ENCODE measurements at places on chromosomes 12 and 14.

GRCh38 chr14:37697489-37698121, 102.2 kb downstream of the TTC6 start:
- peak; percentile 33 for DNase-seq

- no peak for DNase-seq
Measured at GRCh38 chr12:120366845-120367232, 2.1 kb downstream of the MSI1 start.

DNA sequence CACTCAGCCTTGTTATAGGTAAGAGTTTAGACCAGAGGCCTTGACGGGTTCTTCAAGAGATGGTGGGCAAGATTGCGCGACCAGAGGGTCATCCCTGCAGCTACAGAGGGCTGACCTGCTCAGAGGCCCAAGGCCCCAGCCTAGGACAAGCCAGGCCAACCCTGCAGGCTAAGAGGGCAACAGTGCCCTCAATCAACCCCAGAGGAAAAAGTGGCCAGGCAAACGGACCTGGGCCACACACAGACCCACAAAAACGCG, 1.3 kb downstream of the SSH1 start:
- no peak for DNase-seq

GRCh38 chr14:95185033-95185766, 27.9 kb upstream of the DICER1 start:
- no peak for DNase-seq

- DNase-seq, result no peak
Measured at GRCh38 chr12:66049538-66050282, 80.8 kb downstream of the LLPH start.

DNA sequence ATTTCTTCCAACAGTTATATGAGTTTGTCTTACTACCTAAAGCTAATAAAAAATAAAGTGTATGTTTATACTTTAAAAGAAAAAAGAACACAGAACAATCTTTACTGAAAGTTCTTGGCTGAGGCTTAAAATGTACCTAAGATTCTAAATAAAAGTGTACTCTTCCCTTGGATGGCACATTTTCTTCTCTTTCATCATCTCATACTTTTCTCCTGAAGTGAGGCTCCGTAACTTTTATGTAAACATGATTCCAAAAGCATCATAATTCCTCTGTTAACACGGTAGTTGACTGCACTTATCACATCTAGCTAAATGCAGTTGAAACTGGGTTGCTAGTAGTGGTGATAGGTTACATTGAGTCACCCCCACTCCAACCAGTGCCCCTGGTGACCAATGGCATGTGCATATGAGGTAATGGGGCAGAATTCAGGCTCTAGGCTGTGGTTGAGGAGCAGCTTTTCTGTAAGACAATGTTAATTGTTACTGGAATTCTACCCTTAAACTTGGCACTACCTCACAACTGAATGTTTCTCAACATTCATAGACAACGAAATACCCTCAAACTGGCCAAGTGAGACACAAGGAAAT, 38.4 kb downstream of the WASHC3 start:
- peak; percentile 28 for DNase-seq
